ENCODE measurements at places on chromosomes 2 and 18.

DNA sequence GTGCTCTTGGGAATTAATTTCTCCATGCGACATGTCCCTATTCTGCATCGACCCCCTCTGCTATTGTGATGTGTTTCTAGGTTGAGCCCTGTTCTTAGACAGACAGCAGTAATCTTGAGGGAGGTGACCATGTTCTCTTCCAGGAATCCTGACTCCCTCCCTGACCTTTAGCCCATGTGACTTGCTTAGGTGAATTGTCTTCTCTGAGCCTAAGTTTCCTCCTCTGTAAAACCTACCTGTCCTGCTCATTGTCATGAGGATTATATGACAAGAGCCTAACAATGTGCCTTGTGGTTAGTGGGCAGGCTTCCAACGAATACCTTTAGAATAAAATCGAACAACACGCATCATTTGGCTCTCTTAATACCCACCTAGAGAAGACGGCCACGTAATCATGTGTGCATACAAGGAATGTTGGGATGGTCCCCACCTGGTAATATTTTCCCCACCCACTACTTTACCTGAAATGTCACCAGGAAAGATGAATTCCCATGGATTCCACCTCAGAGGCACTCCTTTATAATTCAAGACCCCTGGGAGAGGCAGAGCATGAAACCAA, 59.8 kb downstream of the HAUS1 start:
- DNase-seq: no peak

DNA sequence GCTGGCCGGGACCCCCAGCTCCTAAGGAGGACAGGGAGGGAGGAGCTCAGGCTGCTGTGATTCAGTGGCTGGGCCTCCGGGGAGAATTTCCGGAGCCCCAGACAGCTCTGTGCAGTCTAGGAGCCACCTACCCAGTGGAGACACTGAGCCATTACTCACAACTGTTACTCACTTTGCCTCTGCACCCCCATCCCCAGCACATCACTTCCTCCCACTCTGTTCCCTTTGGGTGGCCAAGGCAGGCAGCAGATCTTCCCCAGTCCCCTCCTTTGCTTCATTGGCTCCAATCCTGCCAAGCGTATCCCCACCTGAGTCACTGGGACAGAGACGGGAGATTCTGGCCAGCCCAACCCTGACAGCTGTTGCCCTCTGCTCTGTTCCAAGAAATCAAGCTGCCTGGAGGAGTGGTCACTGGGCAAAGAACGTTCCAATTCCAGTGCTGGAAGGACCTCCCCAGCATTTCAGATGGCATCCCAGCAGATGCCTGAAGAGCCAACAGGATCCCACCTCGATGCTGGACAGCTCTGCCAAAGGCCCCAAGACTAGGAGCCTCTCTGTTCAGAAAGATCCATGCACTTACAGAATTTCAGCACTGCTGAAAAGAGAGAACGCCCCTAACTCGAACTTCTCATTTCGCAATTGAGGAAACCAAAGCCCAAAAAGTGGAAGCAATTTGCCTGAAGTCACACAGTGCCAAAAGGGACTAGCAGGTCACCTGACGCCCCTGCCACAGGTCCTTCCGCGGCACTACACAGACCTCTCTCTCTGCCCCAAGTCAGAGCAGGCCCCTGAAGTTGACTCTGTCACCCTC, 68.3 kb downstream of the TNS1 start:
- no peak for DNase-seq

- DNase-seq: no peak
Measured at GRCh38 chr2:18603854-18604530, 14.6 kb upstream of the NT5C1B start.

GRCh38 chr2:95386031-95386430, 16.5 kb upstream of the FAHD2A start:
- no peak for DNase-seq

DNA sequence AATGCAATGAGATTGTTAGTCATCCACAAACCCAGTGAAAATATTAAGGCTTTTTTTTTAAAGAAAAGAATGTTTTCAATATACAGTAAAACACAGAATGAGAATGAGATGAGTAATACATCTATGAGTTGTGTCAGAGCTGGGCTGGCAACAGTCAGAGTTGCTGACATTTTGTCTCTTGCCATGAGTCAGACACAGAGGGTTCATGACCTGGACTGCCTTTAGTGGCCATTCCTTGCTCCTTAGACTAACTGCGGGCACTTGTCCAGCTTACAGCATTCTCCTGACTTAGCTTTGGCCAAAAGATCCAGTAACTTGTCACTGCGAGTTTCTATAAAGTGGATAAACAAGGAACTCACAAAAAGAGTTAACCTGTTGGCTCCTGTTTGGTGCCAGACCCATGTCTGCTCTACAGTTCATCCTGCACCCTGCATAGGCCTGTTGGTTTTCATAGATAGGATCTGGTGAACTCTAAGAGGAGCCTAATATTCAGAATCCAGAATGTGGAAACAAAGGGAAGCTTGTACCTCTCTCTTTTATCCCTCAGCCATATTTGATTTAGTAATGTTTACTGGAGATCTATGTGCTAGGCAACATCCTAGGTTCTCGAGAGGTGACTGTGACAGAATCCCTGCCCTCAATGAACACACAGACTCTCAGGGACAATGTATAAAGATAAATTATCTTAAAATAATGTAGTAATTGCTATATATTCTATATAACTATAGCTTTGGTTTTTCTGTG, 391.5 kb upstream of the VWC2L start:
- no peak for DNase-seq

- no peak for DNase-seq
Measured at GRCh38 chr2:38390947-38391346, 13.9 kb upstream of the ATL2 start.

DNA sequence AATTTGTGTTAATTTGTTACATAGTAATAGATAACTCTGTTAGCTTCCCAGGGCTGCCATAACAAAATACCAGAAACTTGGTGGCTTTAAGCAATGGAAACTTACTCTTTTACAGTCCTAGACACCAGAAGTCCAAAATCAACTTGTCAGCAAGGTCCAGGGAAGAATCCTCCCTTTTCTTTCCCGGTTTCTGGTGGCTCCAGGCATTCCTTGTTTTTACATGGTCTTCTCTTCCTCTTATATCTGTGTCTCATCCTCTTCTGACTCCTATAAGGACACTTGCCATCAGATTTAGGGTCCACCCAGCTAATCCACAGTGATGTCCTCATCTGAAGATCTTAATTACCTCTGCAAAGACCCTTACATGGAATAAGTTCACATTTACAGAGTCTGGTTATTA, 95.6 kb downstream of the DDX1 start:
- DNase-seq: no peak

- DNase-seq: no peak
Measured at GRCh38 chr2:58604096-58604495, 363.0 kb upstream of the FANCL start.

DNA sequence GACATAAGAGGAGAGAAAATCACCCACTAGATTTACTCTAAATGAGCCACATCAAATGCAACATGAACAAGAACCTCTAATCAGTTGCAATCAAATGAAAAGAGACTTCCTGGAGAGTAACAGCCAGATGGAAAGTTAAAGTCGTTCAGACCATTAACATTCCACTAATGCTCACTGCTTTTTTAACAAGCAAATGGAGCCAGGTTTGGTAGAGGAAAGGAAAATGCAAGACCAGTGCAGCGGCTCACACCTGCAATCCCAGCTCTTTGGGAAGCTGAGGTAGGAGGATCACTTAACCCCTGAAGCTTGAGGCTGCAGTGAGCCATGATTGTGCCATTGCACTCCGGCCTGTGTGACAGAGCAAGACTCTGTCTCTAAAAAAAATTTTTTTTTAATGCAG, 48.5 kb downstream of the CACNB4 start:
- no peak for DNase-seq

DNA sequence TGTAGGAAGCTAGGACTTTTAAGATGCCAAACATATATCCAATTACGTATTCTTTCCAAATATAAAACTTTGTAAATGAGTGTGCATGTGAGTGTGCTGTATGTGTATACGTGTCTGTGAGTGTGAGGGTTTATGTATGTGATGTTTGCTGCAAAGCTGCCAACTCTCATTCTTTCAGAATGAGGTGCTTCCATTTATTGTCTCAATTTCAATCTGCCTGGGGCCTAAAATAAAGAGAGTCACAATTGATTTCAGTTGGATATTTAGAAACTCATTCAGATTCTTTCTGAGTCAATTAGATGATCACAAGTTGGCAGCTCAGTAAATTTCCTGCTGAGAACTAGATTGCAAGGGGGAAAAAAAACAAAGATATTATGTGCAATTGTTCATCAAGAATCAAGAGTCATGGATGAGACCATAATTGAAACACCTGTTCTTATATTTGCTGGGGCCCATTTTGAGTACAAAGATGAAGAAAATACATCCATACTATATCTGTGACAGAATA, 621.2 kb upstream of the ACVR2A start:
- no peak for DNase-seq

GRCh38 chr2:99956232-99957030, 186.0 kb downstream of the AFF3 start:
- DNase-seq: no peak

DNA sequence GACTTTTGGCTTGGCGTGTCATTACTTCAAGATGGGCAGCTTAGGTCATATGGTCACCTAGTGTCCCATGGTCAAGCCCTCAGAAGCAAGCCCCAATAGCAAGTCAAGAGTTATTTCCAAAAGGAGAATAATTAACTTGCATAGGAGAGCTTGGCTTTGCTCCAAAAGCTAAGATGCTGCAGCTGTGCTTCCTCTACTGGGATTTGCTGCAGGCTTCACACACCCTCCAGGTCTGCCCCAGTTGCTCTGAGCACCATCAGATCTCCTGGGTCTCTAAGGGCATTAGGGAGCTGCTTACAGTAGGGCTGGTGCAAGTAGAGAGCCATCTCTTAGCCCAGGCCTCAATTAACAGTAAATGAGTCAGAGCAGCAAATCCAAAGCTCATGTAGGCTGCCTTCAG, 46.6 kb downstream of the THUMPD2 start:
- DNase-seq: no peak

DNA sequence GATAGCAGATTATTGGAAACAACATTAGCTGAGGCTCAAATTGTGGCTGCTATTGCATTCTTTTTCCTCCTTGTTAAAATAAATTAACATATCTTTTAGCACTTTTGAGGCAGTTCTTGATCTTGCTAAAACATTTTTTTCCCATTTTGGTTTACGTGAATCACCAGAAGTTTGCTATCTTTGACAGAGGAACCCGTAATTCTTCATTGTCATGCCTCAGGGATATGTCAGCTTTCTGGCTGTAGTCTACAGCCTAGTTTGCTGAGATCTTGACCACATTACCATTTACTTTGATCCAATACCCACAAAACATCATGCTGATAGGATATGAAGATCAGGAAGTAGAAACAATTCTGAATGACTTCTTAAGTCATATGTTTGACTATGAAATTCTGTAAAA, 25.1 kb upstream of the FANCL start:
- no peak for DNase-seq

GRCh38 chr2:53867773-53868172, 8.0 kb upstream of the GPR75 start:
- DNase-seq: no peak

- no peak for DNase-seq
Measured at GRCh38 chr18:58021504-58021903, 22.5 kb upstream of the NEDD4L start.

GRCh38 chr2:1688161-1688560, 56.2 kb downstream of the PXDN start:
- DNase-seq: no peak

DNA sequence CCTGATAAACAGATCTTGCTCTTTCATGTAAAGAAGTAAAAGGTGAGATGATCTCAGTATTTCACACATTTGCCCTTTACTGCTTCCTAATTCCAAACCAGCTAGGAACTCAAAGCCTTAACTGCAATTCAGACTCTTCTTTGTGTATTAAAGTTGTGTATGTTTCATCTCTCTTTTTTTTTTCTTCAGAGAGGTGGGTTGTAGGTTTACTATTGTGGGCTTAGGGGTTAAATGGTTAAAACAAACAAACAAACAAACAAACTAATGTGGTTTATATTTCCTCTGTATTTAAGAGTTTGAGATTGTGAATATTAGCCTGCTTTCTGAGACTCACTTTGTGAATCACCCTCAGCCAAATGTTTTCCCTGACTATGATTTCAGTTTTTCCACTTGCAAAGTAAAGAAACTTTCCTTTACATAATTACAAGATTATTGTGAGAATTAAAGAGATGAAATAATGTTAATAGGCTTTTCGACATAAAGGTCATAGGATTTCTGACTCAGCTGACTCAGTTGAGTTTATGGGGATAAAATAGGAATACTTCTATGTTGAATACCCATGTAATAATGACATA, 2.8 kb downstream of the GULP1 start:
- no peak for DNase-seq

DNA sequence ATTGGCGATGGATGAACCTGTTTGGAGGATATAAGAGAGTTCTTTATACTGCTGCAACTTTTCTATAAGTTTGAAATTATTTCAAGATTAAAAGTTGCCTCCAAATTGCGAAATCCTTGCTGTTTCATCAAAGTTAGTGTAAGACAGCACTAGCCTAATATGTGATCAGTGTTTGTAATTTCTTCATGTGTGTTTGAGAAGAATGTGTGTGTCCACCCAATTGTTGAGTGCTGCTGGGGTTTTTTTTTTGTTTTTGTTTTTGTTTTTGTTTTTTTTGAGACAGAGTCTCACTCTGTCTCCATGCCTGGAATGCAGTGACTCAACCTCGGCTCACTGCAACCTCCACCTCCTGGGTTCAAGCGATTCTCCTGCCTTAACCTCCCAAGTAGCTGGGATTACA, 33.4 kb downstream of the CDK15 start:
- DNase-seq: no peak

- no peak for DNase-seq
Measured at GRCh38 chr18:11901826-11902438, 6.2 kb downstream of the MPPE1 start.

GRCh38 chr2:45898819-45899218, 247.3 kb downstream of the PRKCE start:
- DNase-seq: no peak

GRCh38 chr2:24571828-24572442, 80.9 kb downstream of the NCOA1 start:
- no peak for DNase-seq

DNA sequence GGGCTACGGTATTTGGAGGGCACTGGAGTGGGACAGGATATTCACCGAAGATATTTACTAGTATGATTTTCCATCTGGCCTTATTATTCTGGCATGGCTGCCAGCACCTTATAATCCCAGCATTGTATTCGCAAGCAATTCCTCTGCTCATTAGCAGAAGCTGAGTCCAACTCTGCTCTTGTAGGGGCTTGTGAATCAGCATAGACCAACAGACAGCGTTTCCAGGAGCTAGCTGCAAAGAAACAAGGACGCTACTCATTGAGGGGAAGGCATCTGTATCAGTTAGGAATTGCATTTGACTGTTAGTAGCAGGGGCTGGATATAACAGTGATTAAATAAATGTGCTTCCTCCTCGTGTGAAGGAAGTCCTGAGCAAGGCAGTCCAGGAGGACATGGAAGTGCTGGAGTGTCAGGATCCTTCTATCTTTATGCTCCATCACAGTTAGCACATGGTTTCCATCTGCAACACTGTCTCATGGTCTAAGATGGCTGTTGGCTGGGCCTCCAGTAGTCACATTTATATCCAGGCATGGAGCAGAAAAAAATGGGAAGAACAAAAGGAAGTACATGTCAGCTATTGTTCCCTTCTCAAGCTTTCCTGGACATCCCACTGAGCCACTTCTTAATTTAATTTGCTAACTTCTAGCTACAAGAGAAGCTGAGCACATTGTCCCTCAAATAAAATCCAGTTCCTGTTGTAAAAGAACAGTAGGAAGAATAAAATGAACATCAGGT, 214.1 kb downstream of the C1D start:
- DNase-seq: no peak

- no peak for DNase-seq
Measured at GRCh38 chr2:148300544-148300943, 279.7 kb downstream of the MBD5 start.

- DNase-seq: no peak
Measured at GRCh38 chr2:30446602-30447148, 371 bp upstream of the LCLAT1 start.

Data from GM20000 (cell line).